Colonic mucosa (tissue), 4 donors: ENCODE measurements at places on chromosomes 1 and 21.
A peak's percentile ranks its signal among the peaks of the same experiment; 100 is the strongest.

DNA sequence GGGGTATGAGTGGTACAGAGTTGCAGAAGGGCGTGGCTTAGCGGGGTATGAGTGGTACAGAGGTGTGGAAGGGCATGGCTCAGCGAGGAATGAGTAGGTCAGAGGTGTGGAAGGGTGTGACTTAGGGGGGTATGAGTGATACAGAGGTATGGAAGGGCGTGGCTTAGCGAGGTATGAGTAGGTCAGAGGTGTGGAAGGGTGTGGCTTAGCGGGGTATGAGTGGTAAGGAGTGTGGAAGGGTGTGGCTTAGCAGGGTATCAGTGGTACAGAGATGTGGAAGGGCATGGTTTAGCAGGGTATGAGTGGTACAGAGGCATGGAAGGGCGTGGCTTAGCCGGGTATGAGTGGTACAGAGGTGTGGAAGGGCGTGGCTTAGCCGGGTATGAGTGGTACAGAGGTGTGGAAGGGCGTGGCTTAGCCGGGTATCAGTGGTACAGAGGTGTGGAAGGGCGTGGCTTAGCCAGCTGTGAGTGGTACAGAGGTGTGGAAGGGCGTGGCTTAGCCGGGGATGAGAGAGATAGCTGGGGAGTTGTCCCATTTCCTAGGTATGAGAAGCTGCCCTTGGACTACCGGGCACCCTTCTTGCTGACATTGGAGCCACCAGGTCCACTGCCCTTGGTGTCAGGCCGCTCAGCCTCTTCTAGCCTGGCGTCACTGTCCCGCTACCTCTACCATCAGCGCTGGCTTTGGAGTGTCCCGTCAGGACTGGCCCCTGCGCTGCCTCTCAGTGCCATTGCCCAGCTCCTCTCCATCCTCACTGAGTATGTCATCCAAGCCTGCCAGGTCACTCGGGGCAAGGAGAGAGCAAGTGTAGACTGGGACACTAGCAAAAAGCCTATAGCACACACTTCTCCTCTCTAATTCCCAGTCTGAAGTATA, 29.8 kb downstream of the HYI start:
- peak; percentile 53 for DNase-seq

GRCh38 chr1:183620311-183620710, 15.3 kb downstream of the ARPC5 start:
- DNase-seq: no peak

GRCh38 chr1:81029266-81029665, 771.5 kb upstream of the ADGRL2 start:
- no peak for DNase-seq

- peak; percentile 81 for DNase-seq
Observed at GRCh38 chr1:15201849-15202551, 45.0 kb upstream of the FHAD1 start.

DNA sequence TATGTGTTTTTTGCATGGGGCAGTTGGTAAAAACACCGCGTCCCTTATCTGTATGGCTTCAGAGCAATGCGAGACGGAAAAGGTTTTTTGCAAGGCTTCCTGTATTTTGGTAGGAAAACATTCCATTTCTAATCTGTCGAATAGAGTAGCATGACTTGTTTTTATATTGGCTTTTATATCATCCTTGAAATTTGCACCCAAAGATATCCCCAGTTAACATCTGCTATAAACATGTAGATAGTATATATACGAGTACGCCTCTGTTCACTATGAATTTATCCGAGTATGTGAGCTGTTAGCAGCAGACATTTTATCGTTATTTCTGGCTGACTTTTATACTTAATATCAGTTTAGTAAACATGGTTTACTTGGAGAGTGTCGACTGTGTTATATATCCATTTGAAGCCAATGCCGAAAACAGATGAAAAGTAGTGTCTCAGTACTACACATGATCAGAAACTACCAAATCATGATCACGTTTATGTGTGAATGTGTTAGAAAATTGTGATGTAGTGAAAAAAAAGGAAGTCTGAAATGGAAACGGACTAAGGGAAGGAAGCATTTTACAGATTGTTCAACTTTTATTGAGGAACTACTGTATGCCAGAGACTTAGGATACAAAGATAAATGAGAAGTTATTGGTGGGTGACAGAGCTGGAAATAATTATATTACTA, 1.0 kb downstream of the LEPR start:
- DNase-seq: no peak

- DNase-seq: no peak
Observed at GRCh38 chr21:34967509-34968289, 81.4 kb downstream of the RUNX1 start.

- peak; percentile 6 for DNase-seq
Observed at GRCh38 chr1:111730706-111731105, 8.5 kb downstream of the INKA2 start.

DNA sequence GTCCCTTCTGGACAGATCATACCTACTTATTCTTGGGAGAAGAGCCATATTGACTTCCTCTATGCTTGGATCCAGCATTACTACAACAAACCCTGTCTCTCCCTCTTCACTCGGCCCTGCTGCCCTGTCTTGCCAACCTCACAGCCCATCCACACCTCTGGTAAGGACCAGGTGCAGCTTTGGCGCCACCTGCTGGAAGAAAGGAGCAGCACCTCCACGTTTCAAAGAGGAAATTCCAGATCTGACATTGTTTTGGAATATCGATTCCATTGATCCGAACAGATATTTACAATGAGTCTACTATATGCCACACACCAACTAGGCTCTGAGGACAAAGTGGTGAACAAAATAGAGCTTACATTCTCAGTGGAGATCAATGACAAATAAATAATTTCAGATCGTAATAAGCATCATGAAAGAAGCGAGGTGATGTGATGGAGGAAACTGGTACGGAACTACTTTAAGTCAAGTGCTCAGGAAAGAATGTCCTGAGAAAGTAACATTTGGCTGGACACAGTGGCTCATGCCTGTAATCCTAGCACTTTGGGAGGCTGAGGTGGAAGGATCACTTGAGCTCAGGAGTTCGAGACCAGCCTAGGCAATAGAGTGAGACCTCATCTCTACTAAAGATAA, 18.7 kb downstream of the MFSD2A start:
- DNase-seq: peak; percentile 86

DNA sequence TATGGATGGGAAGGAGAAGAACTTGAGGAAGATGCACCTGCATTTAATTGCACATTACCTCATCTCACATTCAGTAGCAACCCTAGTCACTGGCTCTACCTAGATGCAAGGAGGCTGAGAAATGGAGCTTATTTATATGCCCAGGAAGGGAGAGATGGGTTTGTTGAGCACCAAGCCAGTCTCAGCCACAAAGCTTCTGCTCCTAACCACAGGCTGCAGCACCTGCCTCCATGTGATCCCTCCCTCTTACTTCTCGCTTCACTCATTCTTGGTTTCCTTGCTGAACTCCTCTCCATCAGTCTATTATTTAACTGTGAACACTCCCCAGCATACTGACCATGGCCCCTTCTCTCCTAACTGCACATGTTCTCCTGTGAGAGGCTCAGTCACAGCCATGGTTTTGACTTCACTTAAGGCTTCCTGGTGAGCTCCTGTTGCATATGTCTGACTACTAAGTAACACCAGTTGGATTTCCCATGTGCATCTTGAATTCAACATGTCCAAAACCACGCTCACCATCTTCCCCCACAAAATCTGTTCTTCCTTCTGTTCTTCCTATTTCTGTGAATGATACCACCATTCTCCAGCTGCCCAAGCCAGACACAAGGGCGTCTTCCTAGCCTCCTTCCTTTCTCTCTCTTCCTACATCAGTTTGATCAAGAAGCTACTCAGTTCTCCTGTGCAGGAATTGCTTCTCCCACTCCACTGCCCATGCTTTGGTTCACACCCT, 139.8 kb downstream of the AK5 start:
- no peak for DNase-seq

DNA sequence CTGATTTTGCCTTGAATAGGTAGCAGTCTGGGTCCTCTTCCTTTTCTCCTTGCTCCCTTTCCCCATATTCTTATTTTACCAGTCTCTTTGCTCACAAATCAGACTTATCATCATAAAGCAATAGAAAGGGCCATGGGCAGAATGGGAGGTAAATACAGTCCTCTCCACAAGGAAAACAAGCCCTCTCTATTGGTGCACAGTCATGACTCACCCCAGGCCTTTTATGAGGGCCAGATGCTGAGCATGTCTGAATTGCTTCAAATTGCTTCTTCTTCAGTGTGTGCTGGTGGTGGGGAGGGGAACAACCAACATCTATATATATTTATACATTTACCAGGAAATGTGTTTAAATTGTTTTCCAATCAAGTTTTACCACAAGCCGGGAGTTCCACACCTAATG, 75.2 kb downstream of the GFI1 start:
- DNase-seq: peak; percentile 55

DNA sequence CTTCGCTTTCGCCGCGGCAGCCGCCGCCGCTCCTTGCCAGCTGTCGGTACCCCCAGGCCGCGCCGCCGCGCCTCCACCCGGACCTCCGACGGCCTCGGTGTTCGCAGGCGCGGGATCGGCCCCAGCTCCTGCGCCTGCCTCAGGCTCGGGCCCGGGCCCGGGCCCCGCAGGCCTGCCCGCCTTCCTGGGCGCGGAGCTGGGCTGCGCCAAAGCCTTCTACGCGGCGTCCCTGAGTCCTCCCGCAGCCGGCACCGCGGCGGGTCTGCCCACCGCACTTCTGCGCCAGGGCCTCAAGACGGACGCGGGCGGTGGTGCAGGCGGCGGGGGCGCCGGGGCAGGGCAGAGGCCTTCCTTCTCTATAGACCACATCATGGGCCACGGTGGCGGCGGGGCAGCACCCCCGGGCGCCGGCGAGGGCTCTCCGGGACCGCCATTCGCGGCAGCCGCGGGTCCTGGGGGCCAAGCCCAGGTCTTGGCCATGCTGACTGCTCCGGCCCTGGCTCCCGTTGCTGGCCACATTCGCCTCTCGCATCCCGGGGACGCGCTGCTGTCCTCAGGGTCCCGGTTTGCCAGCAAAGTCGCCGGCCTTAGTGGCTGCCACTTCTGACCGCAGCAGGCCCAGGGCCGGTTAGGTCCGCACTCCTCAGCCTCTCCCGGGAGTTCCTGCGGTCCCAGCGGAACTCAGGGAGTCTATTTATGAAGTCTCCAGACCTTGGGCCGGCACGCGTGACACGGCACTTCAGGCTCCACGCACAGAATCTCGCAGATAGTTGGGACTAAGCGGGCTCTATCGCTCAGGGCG, 1.4 kb downstream of the FOXD2 start:
- peak; percentile 29 for DNase-seq

DNA sequence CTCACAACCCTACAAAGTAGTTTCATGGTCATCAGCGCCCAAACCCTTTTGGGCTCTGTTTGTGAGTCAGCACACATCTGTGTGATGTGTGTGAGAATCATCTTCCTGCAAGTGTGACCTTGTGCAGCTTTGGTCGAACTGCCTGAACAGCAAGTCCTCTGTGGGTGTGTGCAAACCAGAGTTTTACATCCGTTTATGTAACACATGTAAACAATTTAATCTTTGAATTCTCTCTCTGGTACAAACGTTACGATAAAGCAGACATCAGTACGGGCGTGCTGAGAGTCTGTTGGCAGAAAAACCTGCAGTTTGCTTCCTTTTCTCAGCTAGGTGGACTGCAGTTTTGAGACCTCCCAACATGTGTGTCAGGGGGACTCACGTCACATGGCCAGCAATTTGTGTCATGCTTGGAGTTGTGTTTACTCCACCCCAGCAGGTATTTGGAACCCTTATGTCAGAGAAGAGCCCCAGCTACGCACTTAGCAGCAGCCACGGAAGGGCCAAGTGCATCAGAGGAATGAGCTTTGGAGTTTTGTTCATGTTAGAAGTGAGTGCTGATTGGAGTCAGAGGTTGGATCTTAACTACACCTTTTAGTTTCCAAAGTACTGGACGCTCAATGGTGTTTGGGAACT, 230.8 kb downstream of the PAPPA2 start:
- DNase-seq: no peak

- peak; percentile 49 for DNase-seq
Observed at GRCh38 chr21:14480411-14481031, 65.6 kb downstream of the SAMSN1 start.

DNA sequence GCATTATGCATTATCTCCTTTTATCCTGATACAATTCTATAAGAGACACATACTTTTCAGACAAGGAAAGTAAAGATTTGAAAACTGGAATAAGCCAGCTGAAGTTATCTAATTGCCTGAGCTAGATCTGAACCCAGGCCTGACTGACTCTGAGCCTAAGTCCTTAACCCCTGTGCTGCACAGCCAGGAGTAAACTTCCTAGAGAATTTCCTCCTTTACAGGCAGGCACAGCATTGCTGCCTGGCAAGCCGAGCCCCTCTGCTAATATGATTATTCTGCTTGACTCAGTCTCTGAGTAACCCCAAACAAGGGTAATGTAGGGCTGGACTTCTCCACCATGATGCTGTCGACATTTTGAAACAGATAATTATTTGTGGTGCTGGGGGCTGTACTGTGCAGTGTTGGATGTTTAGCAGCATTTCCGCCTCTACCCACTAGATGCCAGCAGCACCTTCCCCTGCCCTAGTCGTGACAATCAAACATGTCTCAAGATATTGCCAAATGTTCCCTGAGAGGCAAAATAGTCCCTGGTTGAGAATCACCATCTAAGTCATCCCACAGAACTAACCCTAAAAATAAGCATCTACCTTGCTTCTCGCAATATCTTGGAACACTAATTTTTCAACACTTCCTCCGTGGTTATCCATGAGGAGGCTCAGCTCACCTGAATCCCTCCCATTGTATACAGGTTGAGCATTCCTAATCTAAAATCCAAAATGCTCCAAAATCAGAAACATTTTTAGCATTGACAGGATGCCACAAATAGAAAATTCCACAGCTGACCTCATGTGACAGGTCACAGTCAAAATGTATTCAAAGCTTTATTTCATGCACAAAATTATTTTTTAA, 18.5 kb downstream of the CAMK1G start:
- DNase-seq: no peak

GRCh38 chr1:40312238-40313205, 4.6 kb downstream of the COL9A2 start:
- DNase-seq: peak; percentile 74

GRCh38 chr21:32372755-32373154, 20.1 kb downstream of the URB1 start:
- no peak for DNase-seq

DNA sequence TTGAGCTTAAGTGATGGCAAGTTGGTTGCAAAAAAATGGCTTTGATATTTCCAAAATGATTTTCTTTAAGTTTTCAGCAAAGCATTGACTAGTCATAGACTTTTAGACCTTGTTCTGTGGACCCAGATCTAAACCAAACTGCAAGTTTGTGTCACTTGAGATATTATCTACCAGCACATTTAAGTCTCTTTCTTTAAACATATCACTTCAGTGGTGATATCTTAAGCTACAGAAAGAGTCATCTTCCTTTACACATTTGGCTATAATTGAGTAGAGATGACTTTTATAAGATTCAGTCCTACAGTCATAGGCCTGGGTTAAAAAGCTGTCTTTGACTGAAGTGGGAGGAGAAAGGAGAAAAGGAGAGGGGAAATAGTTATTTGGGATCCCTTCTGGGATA, 95.2 kb downstream of the RUNX1 start:
- no peak for DNase-seq

GRCh38 chr1:22256213-22256512, 113.3 kb upstream of the WNT4 start:
- no peak for DNase-seq

- peak; percentile 24 for DNase-seq
Observed at GRCh38 chr1:237012788-237013383, 8.6 kb upstream of the MT1HL1 start.
